ENCODE measurements at places on chromosomes 4 and X.

- no peak for DNase-seq
Observed at GRCh38 chr4:38905652-38906385, 38.2 kb downstream of the FAM114A1 start.

DNA sequence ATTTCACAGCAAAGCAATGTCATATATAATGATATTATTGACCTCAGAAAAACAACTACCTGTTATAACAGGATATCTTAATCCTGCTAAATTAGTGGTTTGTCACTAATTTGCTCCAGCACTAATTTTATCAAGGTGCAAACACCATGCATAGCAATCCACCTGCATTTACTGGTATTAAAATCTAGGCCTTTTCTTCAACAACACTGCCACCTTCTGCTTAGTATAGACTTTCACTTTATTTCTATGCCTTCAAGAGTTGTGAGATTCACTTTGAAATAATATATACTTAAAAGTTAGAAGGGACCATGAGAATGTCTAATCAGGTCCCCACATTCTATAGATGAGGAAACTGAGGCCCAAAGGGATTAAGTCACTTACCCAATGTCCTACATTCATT, 82.1 kb upstream of the IQCM start:
- DNase-seq = no peak

DNA sequence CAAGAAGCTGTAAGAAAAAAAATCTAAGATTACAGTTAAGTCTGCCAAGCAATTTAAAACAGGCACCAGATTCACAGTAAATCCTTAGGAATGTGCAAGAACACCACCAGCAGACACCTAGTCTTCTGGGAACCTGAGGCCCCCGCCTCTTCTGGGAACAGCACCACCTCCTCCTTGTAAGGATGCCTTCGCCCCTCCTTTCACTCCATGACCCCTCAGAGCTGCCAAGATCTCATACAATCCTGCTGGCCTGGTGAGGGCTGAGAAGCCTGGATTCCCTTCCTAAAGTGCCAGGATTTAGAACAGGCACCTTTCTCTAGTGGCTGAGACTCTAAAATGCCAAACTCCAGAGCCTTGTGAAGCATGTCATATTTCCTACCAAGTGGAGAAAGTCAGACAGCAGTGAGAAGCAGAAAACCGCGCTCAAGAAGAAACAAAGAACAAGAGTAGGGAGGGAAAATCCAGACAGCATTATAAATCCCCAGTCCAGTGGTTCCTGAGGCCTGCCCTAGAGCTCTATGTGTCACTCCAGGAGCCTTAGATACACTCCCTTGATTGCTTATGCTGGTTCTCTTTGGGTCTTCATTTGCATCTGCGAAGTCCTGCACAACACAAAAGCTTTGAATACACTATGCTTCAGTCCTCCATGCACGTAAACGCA, 166.4 kb downstream of the TSPAN5 start:
- no peak for DNase-seq

- DNase-seq = no peak
Observed at GRCh38 chrX:155179346-155179997, 36.8 kb upstream of the VBP1 start.

DNA sequence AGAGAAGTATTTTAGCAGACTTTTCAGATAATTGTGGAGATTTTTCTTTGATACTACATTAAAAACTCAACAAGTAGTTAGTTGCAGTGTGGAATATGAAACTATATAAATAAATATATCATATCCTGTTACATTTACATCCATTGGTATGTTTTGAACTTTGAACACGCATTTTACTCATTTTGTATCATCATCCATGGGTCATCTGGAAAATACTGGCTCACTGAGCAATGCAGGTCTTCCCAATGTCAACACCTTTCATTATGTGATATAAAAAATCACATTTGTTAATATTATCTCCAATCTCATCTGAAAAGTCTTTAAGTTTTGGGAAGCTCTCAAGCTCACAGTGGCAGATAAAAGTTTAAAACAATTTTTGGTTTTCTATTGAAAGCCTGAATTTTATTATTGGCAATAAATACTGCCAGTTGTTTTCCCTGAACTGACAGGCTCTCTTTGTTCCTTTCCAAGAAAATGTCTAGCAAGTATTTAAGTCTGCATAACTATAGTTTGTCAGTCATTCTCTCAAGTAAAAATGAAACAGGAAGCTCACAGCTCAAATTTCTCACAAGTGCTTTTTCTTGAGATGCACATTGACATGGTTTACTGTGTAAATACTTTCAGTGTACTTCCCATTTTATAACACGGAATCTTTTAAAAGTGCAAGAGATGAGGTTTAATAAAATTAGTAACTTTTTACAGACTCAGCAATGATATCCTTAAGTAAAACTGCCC, 183.5 kb upstream of the GPC4 start:
- DNase-seq = no peak
